ENCODE measurements at places on chromosomes 16 and 17.

DNA sequence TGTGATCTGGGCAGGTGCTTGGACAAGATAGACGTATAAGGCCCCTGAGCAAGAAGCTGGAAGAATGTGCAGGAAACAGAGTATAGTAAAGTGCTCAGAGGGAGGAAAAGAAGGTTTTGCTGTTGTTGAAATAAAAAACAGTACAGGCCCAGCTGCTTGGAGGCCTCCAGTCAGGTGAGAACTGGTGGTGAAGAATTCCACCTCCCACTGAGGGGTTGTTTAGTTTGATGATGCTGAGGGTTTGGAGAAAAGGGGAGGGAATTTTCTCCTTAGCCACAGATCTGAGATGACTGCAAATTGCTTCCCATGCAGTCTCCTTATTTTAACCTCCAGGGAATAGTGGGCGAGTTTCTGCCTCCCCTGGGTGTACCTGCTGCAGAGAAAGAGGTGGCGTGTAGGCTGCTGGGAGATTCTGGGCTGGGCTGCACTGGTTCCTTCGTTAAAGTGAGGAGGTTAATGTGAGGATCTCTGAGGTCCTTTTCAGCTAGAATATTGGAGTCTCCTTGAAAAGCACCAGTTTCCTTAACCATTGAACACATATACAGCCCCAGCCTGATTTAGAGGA lies 25.8 kb downstream of the SMPD3 start:
- DNase-seq: no peak

- no peak for DNase-seq
Measured at GRCh38 chr17:74744714-74745547, 3.5 kb upstream of the NHERF1 start.

- DNase-seq: no peak
Measured at GRCh38 chr16:23969468-23970297, 133.9 kb downstream of the PRKCB start.

DNA sequence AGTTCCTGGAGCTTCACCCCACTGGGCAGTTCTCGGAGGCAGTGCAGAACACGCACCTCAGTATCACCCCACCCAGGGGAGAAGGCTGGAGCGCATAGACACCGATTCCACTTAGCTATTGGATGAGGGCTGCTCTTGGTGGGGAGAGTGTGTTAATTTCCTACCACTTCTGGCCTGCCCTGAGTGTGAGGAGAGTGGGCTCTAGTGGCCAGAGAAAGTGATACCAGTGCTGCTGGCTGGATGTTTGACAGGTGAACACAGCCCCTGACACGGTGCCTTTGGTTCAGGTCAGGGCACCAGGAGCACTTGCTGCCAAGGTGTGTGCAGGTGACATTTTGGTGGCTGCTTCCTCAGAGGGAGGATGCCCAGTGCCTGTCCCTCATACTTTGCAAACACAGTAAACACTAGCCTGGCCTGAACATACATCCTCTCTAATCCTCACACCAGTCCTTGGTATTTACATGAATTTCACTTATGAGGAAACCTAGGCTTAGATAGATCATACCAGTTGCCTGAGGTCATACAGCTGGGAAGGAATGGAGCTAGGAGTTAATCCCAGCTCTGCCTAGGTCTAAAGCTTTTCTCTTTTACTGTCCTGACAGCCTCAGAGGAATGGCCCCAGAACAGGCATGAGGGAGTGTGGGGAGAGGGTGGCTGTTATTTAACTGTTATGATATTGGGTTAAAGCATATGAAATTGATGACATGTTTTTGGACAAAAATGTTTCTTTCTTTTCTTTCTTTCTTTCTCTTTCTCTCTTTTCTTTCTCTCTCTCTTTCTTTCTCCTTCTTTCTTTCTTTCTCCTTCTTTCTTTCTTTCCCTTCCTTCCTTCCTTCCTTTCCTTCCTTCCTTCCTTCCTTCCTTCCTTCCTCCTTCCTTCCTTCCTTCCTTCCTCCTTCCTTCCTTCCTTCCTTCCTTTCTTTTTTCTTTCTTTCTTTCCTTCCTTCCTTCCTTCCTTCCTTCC lies 21.0 kb upstream of the ITGAX start:
- DNase-seq: peak; percentile 49

GRCh38 chr16:80594756-80595155 lies 54.0 kb downstream of the DYNLRB2 start:
- no peak for DNase-seq

DNA sequence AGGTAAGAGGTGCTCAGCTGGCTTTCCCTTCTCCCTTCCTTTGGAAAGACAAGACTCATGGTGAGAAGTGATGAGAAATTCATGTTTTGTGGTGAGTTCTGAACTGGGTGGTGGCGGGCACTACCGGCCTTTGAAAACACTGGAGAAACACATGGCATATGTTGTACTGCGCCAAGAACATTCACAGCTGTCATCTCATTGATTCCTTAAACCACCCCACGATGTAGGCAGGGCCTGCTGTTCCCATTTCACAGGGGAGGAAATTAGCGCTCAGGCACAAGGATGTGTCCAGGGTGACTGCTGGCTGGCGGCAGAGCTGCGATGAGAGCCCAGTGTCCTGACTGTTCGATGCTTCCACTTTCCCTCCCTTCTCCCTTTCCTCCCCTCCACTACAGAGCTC lies 1.6 kb upstream of the DOC2B start:
- no peak for DNase-seq

DNA sequence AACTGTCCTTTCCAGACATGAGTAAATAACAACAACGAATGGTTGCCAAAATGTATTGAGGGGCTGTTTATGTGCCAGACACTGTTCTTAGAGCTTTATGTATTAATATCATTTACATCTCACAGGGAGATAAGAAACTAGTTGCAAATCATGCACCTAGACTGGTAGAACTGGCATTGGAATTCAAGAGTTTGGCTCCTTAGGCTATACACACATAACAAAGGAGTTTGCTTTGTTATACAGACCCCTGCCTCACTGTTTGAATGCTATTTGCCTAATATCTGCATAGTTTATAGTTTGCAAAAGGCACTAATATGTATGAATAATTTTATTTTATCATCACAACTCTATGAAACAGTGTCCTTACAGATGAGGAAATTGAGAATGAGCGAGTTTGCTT lies 100.0 kb downstream of the FTO start:
- no peak for DNase-seq

DNA sequence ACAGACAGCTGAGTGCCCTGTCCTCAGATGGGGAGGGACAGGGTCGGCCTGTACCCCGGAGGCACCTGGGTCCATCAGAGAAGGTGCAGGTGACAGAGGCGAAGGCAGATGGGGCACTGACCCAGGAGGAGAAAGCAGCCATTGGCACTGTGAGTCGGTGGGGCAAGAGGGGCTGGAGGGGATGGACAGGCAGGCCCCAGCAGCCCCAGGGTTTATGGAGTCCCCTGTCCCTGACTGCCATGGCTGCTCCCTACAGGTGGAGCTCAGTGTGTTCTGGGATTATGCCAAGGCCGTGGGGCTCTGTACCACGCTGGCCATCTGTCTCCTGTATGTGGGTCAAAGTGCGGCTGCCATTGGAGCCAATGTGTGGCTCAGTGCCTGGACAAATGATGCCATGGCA lies 32.1 kb downstream of the ANKRD40 start:
- no peak for DNase-seq

DNA sequence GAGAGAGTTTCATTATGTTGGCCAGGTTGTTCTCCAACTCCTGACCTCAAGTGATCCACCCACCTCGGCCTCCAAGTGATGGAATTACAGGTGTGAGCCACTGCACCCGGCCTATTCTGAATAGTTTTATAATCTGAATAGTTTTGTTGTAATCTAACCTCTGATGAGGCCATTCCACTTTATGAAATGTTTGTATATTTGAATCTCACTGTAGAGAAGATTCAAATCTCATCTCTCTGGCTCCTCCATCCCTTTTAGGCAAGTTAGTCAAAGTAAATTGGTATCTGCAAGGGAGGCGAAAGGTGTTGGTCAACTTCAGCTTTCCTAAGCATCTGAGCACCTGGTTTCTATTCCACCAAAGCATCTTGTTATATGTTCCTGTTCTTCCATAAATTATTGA lies 131.2 kb downstream of the BRIP1 start:
- DNase-seq: no peak

DNA sequence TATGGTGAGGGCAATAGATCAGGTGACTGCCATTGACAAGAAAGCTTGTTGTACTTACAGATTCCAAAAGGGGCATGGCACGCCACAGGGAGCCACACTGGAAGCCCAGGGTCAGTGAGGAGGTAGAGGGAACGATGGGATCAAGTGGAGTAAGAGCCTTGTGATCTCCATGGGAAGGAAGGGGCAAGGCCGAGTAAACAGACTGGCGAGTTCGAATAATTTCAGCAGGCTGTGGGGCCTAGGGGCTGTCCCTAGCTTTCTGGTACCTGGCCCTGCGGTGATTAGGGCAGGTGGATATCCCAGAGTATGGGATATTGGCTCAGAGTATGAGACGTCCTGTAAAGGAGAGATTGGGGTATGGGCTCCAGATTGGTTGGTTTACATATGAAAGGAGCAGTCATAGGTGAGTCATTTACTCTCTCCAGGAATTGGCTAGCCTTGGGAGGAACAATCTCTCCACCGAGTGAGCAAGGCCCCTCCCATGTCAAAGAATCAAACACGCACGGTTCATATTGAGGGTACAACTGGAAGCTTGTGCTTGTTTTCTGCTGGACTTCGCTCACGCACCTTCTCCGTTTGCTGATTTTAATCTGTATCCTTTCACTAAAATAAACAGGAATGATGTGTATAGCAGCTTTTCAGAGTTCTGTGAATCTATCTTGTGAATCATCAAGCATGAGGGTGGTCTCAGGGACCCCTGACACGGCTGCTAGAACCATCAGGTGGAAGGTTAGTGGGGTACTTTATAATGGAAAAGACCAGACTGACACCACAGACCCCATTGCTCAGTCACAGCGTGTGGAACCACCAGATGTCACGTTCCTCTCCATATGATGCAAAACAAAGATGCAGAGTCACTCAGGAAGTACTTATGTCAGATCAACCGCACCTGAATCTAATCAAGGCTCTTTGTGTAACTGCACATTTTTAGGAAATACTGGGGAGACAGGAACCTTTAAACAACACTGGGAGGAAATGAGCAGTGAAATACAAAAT lies 27.9 kb downstream of the GABARAPL2 start:
- peak; percentile 90 for DNase-seq

- DNase-seq: no peak
Measured at GRCh38 chr17:15886804-15887203, 58.1 kb upstream of the ADORA2B start.

DNA sequence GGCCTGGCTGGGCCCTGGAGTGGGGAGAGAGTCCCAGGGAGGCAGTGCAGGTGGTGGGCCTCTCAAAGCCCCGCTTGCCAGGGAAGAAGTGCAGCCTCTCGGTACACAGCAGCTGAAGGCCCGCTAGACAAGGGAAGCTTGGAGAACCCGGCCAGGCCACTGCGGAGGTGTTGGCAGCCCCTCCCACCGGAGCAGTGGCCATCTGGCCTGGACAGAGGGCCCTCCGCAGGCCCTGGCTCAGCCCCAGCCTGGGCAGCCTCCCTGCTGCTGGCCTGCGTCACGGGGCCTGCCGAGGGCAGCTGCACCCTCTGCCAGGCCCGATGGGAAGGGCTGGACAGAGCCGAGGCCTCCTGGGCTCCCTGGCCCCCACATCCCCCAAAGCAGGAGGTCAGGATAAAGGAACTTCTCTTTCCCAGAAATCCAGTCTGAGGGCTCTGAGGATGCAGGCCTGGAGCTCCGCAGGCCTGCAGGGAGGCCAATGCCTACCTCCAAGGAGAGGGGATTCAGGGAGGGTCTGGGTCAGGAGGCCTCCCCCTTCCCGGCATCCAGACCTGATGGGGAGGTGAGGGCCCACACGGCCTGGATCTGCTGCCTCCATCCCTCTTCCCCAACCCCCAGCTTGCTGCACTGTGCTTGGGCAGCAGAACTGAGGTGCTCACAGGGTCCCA lies 4.3 kb downstream of the SPPL2C start:
- DNase-seq: no peak

DNA sequence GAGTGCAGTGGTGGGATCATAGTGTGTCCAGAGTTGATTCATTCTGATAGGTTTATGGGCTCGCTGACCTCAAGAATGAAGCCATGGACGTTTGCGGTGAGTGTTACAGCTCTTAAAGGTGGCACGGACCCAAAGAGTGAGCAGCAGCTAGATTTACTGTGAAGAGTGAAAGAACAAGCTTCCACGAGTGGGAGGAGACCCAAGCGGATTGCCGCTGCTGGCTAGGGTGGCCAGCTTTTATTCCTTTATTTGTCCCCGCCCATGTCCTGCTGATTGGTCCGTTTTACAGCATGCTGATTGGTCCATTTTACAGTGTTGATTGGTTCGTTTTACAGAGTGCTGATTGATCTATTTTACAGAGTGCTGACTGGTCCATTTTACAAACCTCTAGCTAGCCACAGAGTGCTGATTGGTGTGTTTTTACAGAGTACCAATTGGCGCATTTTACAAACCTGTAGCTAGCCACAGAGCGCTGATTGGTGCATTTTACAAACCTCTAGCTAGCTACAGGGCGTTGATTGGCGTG lies 17.5 kb downstream of the CACNG4 start:
- peak; percentile 9 for DNase-seq

DNA sequence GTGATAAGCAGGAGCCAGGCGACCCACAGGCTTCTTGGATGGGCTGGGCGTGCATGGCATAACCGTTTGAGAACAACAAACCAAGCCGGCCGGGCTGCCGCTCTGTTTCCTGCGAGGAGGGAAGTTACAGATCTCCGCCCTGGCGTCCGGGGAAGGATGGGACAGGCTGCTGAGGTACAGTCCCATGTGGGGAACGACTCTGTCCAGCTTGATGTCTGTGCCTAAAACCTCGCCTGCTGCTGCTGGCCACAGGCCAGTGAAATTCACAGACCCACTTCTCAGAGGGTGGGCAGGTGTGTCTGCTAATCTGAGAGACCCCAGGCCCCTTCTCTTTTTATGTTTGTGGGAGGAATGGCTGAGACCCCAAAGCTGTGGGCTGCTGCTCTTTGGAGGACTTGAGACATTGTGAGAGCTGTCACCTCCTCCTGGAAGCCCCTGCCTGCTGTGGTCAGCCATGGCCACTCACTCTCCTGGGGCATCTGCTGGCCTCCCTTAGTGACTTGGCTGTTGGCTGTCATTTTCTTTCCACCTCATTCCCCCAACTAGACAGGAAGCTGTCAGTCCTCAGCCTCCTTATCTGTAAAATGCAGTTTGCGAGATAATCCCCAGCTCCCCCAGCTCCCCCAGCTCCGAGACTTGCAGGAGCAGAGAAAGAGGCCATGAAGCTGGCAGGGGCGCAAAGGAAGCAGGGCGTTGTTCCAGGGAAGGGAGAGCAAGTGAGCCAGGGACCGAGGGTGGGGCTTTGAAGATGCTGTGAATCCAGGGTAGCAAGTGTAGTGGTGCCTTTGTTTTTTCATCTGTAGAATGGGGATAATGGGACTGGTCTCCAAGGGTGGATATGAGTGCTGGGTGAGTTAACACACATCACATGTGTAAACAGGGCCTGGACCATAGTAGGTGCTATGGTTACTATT lies 51.0 kb downstream of the CMIP start:
- DNase-seq: no peak

- peak; percentile 56 for DNase-seq
Measured at GRCh38 chr17:82021107-82021899, 1.4 kb downstream of the CENPX start.

All from iris pigment epithelial cell (primary cell).